ENCODE measurements at places on chromosomes 16 and 17. TPM values are rescaled to one million over a fixed set of nuclear protein-coding genes. Genes with fewer than 3 reads are reported as not detected.

DNA sequence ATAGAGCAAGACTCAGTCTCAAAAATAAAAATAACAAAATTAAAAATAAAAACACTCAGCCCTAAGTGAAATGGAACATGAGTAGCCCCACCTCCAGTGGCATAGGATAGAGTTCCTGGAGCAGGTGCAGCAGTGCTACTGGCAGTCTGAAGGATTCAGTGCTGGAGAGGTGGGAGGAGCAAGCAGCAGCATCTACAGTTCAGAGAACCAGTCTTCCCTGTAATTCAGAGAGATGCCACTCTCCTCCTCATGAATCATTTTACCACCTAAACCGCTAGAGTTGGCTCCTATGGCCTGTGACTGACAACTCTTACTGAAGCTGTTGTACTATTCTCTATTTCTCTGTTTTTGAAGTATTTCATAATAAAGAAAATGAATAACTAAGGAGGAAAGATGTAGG, 56.0 kb upstream of the SMURF2 start:
- ATAC-seq = peak; percentile 39

GPR142 gene
- total RNA-seq = not detected

GRCh38 chr16:28477311-28477920, 5.3 kb upstream of the NPIPB7 start:
- ATAC-seq = no peak

GRCh38 chr17:64398320-64398719, 7.7 kb upstream of the PECAM1 start:
- no peak for ATAC-seq

- ATAC-seq = no peak
Measured at GRCh38 chr16:59242556-59242955, 508.4 kb upstream of the GOT2 start.

- ATAC-seq = peak; percentile 84
Measured at GRCh38 chr17:559551-560431, 154.8 kb downstream of the VPS53 start.

DNA sequence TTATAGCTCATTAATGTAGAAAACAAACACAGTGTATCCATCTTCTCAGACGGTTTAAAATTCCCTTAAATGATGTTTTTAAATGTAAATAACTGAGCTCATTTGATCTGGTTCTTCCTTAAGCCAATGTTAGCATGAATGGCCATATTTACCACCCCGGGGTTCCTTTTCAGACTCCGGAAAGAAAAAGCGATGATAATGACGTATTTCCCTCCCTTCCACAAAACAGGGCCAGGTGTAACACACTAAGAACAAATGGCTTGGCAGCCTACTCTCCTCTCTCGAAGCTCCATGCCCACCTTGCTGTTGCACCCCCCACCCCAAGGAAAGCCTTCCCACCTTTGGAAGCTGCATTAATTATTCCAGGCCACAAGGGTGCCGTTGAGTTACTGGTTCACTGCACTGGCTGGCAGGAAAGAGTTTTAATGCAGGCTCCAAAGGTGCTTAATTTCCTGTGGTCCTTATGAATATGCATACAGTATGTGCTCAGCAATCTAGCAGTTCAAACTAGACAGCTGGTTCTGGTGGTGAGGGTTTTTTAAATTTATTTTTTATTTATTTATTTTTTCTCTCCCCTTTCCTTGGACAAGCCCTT, 378.9 kb downstream of the WWOX start:
- no peak for ATAC-seq

DNA sequence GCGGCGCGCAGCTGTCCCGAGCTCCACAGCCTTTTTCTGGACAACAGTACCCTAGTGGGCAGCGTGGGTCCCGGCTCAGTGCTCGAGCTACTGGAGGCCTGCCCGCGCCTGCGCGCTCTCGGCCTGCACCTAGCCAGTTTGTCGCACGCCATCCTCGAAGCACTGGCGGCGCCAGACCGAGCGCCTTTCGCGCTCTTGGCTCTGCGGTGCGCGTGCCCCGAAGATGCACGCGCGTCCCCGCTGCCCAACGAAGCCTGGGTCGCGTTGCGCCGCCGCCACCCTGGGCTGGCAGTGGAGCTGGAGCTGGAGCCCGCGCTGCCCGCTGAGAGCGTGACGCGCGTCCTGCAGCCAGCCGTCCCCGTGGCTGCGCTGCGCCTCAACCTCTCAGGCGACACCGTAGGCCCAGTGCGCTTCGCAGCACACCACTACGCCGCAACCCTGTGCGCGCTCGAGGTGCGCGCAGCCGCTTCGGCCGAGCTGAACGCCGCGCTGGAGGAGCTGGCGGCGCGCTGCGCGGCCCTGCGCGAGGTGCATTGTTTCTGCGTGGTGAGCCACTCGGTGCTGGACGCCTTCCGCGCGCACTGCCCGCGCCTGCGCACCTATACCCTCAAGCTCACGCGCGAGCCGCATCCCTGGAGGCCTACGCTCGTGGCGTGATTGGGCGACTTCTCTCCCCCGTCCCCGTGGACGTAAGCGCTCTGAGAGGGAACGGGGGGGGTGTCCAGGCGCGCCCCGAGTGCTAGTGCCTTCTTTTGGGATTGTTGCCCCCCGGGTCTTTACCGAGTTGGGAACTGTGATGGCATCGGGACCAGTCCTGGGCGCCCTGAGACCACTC, 1.2 kb upstream of the HSF4 start:
- peak; percentile 34 for ATAC-seq

DNA sequence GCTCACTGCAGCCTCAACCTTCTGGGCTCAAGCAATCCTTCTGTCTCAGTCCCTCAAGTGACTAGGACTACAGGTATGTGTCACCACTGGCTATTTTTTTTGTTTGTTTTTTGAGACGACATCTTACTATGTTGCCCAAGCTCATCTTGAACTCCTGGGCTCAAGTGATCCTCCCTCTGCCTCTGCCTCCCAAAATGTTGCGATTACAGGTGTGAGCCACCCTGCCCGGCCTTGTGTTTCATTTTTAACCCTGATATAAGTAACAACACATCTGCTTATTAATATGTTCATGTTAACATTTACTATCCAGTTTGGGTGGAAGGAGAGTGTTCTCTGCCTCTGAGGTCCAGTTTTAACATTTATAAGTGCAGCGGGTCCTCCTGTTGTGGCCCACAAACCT, 3.1 kb downstream of the FAM20A start:
- ATAC-seq = no peak

DNA sequence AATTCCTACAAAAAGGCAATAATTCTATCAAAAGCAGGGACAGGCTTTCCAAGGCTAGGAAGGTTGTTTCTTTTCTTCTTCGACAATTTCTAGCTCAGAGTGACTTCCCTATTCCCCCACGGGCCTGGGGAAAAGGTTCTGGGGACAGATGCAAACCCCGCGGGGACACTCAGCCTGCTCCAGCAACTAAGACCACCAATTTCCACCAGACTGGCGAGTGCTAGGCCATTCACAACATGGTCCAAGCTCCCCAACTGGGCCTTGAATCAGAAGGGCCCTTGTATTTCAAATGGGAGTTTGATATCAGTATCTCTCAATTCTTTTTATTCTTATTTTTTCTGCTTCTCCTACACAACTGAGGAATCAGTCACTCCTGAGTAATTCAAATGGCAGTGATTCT, 86.7 kb downstream of the USP31 start:
- ATAC-seq = no peak

GRCh38 chr17:17567631-17568030, 23.9 kb downstream of the PEMT start:
- ATAC-seq = no peak

DNA sequence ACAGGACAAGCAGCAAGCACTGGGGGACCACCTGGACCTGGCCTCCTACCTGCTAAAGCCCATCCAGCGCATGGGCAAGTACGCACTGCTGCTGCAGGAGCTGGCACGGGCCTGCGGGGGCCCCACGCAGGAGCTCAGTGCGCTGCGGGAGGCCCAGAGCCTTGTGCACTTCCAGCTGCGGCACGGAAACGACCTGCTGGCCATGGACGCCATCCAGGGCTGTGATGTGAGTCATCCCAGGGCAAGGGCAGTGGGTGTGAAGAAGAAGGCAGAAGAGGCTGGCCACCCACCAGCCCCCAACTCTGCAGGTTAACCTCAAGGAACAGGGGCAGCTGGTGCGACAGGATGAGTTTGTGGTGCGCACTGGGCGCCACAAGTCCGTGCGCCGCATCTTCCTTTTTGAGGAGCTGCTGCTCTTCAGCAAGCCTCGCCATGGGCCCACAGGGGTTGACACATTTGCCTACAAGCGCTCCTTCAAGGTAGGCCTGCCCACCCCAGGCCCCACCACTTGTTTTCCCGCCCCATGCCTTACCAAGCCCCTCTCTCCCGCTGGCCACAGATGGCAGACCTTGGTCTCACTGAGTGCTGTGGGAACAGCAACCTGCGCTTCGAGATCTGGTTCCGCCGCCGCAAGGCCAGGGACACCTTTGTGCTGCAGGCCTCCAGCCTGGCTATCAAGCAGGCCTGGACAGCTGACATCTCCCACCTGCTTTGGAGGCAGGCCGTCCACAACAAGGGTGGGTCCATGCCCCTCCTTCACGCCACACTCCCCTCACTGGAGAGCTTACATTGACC, 7.3 kb downstream of the PLEKHG4 start:
- ATAC-seq = no peak

DNA sequence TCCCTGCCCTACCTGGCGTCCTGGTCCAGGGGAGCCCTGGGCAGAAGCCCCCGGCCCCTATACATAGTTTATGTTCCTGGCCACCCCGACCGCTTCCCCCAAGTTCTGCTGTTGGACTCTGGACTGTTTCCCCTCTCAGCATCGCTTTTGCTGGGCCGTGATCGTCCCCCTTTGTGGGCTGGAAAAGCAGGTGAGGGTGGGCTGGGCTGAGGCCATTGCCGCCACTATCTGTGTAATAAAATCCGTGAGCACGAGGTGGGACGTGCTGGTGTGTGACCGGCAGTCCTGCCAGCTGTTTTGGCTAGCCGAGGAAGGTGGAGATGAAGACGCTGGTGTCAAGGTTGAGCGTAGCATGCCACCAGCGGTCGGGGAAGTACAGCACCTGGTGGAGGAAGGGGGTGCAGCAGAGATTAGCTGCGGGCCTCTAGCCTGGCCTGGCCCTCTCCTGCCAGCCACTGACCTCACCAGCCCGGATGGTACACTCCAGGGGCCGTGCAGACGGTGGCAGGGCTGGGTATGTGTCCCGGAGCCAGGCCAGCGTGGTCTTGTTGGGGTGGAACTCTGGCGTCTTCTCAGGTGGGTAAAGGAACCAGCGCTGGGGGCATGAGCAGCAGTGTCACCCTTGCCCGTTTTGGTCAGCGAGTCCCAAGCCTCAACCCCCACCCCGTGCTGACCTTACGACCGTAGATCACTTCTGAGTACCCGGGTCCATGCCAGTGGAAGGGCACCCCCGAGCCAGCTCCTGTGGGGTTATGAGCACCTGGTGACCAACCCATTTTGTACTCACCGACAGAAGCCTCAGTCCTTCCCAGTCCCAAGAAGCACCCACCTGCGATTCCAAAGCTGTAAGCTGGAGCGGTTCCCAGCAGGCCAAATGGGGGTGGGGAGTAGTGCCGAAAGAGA, 1.4 kb downstream of the JMJD8 start:
- ATAC-seq = no peak

GRCh38 chr16:30076276-30076791, 540 bp downstream of the PPP4C start:
- peak; percentile 32 for ATAC-seq

DNA sequence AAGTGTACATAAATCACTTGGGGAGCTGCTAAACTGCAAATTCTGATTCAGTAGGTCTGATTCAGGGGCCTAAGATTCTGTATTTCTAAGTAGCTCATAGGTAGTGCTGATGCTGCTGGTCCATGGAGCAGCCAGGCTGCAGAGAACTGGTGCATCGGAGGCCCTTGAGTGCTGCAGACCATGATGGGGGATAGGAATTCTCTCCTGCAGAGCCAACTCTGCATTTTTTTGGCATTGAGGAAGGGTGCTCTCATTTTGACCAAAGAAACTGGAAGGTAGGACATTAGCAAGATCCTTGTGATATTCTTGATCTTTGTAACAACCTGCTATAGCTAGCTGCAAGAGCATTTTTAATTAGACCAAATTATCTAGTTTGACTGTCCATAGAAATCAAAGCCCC, 4.7 kb downstream of the HOXB2 start:
- ATAC-seq = no peak

GRCh38 chr17:44002141-44002848, 2.1 kb upstream of the NAGS start:
- ATAC-seq = peak; percentile 17

ARHGDIG gene
- not detected for total RNA-seq

ANKFN1 gene
- total RNA-seq = not detected

CDK5R1 gene
- 12.6 TPM for total RNA-seq

MYO1C gene
- total RNA-seq = 94.2 TPM
